GM06990 (cell line): ENCODE measurements at places on chromosomes 1 and 21.

DNA sequence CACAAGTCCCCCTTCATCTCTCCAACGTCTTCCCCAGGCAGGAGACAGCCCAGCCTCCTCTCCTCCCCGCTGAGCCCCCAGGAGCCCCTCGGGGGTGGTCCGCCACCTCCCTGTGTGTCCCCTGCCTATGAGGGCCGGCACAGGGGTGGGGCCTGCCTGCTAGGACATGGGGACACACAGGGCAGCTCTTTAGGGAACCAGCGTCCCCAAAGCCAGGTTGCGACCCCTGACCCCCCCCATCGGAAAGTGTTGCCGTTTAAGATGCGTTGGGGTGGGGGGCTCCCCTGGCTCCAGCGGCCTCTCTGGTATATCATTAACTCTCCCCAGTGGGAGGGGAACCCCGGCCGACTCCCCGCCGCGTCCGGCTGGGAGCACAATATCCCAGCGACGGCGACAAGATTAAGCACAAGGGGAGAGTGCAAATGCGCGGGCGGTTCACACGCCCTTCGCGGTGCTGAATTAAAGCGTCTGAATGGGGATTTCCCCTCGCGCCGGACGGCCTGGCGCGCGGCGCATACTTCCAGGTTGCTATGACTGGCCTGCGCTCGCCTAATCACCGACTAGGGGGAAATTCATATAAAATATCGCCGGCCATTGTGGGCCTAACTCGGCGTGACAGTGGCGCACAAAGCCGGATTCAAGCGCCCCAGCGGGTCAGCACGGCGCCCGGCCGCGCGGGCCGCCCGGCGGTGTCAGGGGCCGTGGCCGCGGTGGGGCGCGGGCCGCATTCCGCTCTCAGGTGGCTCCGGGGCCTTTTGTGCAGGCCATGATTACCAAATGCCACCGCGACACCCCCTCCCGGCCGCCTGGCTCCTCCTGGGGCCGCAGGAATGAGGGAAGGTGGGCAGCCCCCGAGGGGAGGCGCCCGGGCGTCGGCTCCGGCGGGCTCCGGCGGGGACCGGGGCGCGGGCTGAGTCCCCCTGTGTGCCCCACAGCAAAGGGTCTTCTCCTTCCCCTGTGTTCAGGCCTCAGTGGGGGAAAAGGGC is 30.9 kb downstream of the WNT3A start:
- peak; percentile 60 for DNase-seq

GRCh38 chr1:45685308-45686014 is 872 bp downstream of the GPBP1L1 start:
- DNase-seq: peak; percentile 11

DNA sequence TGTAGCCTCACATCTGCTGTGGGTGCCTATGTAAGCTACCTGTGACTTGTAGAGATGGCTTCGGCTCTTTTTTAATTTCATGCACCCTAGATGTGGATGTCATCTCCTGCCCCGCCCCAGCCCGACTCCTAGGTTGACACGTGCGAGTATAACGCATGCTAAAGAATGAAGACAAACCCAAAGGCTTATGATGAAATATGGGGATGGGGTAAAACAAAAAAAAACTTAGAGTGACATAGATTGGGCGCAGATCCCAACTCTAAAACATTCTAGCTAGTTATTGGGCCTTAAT is 613 bp upstream of the ERO1B start:
- no peak for DNase-seq

DNA sequence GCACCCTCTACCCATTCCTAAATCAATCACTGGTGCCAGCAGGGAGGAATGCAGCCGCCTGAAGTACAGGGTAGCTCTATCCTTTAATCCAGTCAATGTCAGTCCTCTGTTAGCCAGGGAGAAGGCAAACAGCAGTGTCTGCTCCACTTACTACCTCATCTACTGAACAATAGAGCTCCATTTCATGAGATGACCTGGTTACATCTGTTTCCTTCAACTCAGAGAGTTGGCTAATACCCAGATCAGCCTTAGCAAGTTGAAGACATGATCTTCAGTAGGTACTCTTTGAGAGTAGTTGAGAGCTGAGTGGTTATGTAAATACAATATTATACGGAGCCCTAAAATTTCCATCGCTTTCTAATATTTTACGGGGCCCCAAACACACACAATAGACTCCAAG is 46.1 kb upstream of the CD34 start:
- no peak for DNase-seq

- no peak for DNase-seq
Observed at GRCh38 chr1:151158326-151158725, 1.9 kb downstream of the TNFAIP8L2 start.

GRCh38 chr1:9289711-9290485 is 2.8 kb upstream of the SPSB1 start:
- DNase-seq: no peak

- DNase-seq: no peak
Observed at GRCh38 chr1:48203287-48203900, 19.1 kb upstream of the SLC5A9 start.

GRCh38 chr1:244050835-244051444 is at the start of gene ZBTB18:
Gene ZBTB18, plus strand, starts transcription at chr1:244051283. Its CDS starts 149 bp downstream, at chr1:244051432.
- no peak for DNase-seq

GRCh38 chr1:89942825-89943658 is 51.9 kb upstream of the ZNF326 start:
- DNase-seq: no peak

DNA sequence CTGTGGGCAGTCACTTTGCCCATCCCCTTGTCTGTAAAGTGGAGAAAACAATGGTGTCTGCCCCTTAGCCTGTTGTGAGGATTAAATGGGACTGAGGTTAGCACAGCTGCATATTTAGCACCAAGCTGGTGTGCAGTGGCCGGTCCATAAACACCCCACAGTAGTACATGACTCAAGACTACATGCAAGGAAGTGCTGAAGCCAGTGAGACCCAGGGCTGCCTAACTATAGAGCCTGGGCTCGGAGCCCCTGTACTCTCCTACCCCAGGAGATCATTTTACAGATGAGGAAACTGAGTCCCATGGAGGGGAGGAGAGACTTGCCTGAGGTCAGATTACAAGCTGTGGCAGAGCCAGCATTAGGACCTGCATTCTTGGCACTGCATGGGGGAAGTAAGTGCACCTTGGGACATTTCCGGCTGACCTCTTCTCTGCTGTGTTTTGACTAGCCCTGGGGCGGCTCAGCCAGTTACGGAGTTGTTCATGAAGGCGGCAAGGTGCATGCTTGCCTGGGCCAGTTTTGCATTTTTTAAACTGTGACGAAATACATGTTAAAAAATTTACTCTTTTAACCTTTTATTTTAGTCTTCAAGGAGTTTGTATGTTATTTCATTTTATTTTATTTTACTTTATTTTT is 3.2 kb downstream of the SERINC2 start:
- DNase-seq: no peak

- DNase-seq: no peak
Observed at GRCh38 chr1:175530183-175530582, 213.2 kb downstream of the TNR start.

GRCh38 chr21:41865002-41865777 is 14.0 kb downstream of the PRDM15 start:
- peak; percentile 84 for DNase-seq

GRCh38 chr1:82486969-82487368 is 686.2 kb downstream of the ADGRL2 start:
- no peak for DNase-seq

DNA sequence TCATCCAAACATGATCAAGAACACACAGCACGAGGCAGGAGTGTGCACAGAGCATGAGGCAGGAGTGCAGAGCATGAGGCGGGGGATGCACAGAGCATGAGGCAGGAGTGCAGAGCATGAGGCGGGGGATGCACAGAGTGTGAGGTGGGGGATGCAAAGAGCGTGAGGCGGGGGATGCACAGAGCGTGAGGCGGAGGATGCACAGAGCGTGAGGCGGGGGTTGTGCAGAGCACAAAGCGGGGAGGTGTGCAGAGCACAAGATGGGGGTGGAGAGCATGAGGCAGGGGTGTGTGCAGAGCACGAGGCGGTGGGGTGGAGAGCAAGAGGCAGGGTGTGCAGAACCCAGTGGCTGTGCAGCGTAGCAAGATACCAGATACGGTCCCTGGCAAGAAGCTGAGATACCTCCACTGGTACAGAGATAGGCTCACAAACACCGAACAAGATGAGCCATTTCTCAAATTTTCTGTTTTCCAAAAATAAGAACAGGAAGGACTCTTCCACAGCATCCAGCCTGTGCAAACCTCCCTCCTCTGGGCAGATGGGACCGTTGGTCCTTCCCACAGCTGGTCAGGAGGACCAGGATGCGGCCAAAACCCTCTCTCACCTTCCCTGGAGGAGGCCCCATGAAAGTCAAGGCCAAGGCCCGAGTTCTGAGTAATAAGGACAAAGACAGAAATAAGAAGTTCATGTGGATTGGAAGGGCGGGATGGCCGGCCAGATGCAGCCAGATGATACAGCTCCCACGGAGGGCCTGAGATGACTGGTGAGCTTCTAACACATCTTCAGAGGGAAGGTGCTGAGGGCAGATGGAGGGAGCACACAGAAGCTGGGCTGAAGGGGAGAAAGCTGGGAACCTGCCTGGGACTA is 12.0 kb downstream of the SPATC1L start:
- peak; percentile 38 for DNase-seq

GRCh38 chr1:63664742-63665141 is 71.5 kb downstream of the PGM1 start:
- DNase-seq: no peak

DNA sequence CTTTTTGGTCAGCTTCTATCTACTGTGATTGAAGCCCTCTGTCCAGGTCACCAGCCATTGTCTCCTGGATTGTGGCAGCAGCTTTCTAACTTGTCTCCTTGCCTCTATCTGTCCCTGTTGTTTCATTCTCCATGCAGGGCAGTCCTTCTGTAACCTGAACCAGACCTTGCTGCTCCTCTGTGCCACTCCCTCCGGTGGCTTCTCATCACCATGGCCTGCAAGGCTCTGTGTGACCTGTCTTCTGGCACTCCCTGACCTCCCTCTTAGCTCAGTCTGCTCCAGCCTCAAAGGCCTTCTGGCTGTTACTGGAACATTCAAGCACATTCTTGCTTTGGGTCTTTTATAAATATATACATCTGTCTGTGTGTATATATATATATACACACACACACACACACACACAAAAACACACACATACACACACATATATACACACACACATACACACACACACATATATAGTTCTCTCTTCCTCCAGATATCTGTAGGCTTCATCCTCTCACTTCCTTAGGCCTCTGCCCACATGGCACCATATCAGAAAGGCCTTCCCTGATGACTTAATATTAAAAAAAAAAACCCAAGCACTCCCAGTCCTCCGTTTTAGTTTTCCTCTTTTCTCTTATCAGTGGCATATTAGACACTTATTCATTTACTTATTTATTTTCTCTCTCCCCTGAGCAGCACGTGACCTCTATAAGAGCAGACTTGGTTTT is 21.2 kb upstream of the JUN start:
- peak; percentile 10 for DNase-seq

- no peak for DNase-seq
Observed at GRCh38 chr21:34795548-34796180, 126.9 kb downstream of the CLIC6 start.
